ENCODE measurements at places on chromosomes 5 and 9.

- DNase-seq: no peak
Measured at GRCh38 chr5:147989994-147990393, 73.8 kb upstream of the SPINK5 start.

DNA sequence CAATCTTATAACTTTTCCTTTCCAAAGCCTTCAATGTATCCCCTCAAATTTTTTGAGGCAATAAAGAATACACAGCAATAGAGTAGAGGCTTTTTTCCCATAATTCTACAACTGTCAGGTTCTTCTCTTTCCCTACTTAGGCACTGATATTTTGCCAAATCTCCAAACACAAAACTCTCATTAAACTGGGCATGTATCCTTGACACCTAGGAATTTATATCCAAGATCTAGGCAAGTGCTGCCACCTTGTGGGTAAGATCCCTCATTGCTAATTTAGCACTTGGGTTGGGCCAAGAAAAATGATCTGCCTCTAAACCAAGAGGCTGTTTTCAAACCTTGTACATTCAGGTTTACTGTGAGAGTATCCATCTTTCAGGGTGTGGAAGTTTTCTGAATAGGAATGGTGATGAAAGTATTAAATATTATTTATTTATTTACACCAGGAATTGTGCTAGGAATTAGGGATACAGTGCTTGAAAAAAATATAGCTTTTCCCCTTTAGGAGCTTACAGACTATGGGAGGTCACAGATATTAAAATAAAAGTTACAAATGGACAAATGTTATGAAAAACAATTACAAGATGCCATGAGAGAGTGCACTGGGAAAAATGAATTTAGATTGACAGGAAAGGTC is 17.6 kb downstream of the TSTD2 start:
- DNase-seq: peak; percentile 64

DNA sequence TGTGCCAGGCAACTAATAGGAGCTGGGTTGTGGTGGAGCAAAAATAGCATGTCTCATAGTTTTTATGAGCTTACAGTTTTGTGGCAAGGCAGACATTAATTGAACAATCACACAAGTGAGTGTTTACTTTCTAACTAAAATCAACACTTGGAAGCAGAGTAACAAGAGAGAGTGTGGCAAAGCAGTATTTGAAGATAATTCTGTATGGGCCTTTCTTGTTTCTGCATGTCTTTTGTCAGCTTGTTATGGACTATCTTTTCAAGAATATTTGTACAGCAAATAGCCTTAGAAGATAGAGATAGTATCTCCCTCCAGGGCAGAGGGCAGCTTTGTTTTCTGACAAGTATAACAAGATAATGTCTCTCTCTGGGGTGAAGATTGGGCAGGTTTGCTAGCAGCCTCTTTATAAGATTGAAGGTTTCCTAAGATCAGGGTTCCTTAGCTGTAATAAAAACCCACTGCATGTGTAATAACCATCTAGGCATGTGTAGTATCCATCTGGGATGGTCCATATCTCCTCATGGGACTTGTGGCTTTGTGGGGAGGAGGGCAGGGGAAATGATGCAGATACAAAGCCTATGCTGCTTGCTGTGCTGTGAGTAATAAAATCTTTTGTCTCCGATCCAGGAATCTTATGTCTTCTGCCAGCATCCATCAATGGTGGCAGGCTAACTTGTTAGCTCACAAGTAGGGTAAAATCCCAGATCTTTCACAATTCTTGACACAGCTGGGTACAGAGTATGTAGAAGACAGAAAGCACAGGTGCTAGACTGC is 479.9 kb downstream of the KDM4C start:
- DNase-seq: no peak

GRCh38 chr9:92499701-92500100 is 17.4 kb upstream of the ASPN start:
- no peak for DNase-seq

DNA sequence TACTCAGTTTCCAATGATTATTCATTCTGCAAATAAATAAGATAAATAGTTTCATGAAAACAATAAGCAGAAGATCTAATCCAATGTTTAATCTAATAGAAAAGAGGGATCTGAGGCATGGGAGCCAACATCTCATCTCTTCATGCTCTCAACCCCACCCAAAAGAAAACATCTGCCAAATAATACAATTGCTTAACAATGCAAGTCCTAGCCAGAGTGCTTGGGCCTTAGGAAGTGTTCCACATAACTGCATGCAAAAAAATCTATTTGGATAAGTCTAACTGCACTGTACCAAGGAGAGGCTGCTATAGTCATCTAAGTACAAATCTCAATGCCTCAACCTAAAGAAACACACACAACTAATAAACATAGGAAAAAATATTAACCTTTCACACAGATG is 606.0 kb downstream of the CDH9 start:
- no peak for DNase-seq

DNA sequence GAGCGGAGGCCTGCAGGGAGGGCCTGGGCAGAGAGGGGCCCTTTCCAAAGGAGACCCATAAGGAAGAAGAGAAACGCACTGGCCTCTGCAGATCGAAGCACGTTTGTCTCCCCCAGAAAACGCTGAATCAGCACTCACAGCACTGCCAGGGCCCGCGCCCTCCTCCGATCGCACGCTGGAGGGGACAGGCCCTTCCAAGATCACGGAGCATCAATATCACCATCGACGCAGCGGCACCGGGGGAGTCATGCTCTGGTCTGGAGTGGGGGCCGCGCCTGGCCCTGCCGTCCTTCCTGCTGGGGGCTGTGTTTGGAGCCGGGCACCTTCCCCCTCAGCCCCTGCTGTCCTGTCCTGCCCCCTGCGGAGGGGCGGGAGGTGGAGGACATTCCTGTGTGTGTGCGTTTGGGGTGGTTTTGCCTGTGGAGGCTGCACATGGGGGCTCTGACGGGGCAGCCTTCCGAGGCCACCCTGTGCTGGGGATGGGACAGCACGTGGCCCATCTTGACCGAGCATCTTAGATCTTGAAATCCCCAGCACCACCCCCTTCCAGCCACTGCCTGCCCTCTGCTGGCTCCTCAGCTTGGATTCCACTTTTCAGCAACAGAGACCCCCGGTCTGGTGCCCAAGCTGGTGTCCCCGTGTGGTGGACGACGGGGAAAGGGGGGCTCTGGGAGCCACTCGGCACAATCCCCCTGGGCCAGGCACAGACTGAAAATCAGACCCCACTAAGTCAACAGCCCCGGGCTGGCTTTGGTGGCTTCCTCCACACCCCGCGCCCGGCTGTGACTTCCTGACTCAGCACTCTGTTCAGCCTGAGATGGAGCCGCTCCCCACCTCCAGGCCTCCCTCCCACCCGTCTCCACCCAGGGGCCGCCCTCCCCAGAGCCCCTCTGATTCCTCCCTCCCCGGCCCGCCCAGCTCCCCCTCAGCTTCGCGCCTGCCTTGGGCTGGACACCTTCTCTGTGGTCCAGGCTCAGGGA is 8.3 kb downstream of the TMEM250 start:
- DNase-seq: no peak

- DNase-seq: no peak
Measured at GRCh38 chr9:80707120-80707519, 982.2 kb downstream of the TLE1 start.

DNA sequence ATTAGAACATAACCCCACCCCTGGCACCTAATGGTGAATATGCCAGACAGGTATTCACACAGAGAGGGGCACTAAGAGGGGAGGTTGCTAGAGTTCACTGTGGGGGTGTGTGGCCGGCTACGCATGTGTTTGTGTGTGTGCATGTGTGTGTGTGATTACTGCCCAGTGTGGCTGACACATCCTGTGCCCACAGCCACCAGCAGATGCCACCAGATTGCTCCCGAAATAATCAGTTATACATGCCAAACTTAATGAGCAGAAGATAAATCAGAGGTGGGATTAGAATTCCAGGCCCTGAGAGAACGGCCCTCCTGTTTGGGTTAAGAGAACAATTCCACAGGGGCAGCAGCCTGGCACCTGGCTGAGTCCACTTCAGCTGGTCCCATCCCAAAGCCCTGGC is 91.8 kb upstream of the TBCA start:
- DNase-seq: no peak

Measured in GM13976 (cell line).